ENCODE measurements at places on chromosomes 6 and 20.

GRCh38 chr20:22307409-22307808, 277.0 kb downstream of the FOXA2 start:
- no peak for DNase-seq

DNA sequence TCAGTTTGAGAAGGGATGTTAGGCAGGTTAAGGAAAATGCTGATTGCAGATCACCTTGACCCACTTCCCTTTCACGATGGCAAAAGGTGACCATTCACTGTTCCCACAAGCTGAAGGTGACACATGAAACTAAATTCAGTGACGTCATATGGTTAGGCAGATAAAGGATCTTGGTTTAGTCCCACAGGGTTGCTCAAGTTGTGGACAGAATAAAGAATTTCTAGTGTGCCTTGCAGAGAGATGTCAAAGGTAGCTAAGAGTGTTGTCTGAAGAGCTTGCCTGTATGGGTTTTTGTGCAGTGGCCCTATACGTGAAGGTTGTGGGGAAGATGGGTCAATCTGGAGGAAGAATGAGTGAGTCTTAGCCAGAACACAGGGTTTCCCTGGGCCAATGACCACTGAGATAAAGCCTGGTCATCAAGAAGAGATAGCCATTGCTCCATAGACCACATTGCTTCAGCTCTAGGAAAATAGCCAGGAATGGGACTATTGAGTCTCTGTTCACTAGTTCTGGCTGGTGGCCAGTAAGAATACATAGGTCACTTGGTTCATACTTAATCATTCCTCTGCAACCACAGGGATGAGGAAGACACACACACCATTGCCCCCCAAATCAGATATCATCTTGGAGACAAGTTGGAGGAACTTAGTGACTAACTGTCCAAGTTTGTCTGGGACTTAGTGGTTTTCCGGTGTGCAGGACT, 148.5 kb upstream of the ATXN1 start:
- no peak for DNase-seq

- no peak for DNase-seq
Observed at GRCh38 chr20:62590309-62591121, 51.8 kb upstream of the SLCO4A1 start.

- peak; percentile 90 for DNase-seq
Observed at GRCh38 chr20:20448881-20449280, 81.0 kb downstream of the INSM1 start.

DNA sequence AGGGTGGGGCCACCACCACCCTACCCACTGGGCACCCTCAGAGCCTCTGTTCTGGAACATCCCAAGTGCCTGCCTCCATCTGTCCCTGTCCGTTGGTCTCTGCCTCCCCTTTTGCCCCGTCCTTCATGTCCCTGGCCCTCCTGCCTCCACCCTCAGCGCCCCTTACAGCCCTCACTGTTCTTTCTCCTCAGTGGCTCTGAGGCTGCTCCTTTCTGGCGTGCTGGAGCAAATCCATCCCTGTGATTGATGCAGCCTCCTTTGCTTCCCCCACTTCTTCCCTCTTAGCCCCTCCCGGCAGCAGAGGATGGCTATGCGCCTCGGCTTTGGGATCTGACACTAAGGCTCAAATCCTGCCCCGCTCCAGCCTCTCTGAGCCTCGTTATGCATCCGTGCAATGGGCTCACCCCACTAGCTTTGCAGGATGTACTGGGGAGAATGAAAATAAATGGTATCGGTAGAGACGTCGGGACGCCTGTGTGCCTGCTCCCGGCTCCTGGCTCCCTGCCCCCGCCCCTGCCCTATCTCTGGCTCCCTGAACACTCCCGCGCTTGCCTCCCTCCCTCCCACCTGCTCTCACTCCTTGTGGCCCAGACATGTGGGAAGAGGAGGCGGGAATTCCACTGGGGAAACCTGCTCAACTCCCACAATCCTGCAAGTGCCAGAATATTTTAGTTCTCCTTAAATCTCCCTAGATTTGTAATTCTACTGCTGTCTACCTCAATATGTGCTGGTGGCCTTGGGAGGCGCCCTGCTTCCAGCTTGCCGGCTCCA, 13.1 kb downstream of the VSTM2L start:
- no peak for DNase-seq

- DNase-seq: no peak
Observed at GRCh38 chr20:1953621-1954020, 40.2 kb downstream of the PDYN start.

GRCh38 chr20:44597516-44597915, 15.1 kb downstream of the PKIG start:
- DNase-seq: no peak

DNA sequence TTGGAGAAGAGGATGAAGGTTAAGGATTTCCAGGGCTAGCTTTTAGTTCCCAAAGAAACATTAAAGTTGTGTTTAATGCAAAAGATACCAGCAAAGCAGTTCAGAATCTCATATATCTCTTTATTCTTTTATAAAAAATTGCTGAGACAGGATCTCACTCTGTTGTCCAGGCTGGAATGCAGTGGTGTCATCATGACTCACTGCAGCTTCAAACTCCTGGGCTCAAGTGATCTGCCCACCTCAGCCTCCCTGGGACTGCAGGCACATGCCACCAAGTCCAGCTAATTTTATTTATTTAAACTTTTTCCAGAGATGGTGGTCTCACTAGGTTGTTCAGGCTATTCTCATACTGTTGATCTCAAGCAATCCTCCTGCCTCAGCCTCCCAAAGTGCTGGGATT, 41.1 kb upstream of the CAP2 start:
- DNase-seq: no peak

- peak; percentile 43 for DNase-seq
Observed at GRCh38 chr6:30130887-30131862, 4.8 kb upstream of the TRIM40 start.

DNA sequence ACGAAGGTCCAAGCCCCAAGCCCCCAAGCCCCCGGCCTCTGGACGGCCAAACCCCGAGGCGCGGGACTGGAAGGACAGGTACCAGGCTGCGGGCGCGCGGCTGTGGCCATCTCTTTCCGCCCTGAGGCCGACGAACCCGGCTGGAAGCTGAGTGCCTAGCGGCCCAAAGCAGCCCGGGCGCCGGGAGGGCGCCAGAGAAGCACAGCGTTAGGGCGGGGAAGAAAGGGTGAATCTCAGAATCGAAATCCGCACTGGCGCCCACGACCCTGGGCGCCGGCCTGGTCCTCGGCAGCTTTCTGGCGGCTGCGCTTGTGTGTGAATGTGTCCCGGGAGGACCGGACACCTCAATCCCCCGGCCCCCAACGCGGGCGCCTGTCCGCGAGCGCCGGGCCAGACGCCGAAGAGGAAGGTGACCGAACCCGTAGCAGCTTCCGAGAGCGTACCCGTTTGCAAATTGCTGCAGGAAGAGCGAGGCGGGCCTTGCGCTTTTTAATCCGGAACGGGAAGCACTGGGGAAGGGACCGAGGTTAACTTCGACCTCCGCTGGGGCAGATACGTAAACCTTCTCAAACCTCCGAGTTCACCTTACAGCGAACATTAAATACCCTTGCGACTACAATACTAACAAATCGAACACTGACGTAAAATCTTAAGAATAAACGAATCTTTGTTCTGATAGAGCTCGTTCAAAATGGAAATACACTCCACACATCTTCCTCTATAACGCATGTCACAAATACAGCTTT, 2.9 kb downstream of the NRN1 start:
- no peak for DNase-seq

- DNase-seq: no peak
Observed at GRCh38 chr20:11483697-11484096, 434.0 kb upstream of the BTBD3 start.

GRCh38 chr6:22001396-22002027, 295.3 kb downstream of the PRL start:
- DNase-seq: peak; percentile 54

DNA sequence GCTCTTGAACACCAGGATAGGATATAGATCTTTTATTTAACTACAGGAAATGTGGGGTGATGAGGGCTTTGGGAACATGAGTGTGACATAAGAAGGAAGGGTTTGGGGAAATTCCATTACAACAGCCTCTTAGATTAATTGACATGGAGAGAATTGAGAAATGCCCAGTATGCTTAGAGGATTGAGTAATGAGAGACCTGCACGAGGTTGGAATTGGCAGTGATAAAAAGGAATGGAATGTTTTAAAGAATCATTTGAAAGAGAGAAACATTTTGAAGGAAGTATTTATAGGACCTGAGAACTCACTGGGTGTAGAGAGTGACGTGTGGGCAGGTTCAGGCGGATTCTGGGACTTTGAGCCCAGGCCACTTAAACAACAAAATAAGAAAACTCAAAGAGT, 227.0 kb downstream of the BMP2 start:
- DNase-seq: no peak

DNA sequence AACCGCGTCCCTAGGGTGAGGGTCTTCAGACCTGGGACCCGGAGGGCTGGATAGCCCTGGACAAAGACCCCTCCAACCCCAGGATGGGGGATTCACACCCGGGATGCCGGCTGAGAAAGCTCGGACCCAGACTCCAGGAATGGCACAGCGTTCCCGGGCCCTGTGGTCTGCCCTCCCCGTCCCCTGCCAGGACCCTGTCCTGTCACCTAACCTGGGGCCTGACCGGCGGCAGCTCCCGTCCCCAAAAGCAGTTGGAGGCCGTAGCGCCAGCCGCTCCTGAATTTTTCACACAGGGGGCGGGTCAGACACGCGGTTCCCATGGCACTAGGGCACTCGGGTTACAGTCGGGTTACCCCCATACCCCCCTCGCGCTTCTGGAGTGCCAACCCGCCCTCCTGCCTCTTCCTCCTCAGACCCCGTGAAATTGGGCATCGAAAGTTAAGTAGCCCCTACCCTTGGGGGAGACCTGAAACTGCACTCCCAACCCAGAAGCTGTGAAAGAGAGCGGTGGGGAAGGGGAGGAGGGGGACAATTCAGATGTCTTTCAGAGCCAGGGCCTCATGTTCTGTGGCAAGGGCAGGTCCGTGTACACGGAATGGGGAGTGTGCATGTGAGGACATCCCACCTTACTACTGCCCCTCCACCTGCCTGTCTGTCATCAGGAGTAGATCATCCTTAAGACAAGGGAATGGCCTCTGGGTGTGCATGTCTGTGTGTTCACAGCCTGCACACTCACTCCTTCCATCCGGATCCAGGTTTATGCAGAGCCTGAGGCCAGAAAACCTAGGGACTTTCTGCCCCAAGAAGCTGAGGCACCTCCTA, 595 bp downstream of the REM1 start:
- no peak for DNase-seq

GRCh38 chr6:12312736-12313135, 22.6 kb downstream of the EDN1 start:
- DNase-seq: no peak

- no peak for DNase-seq
Observed at GRCh38 chr6:1815827-1816452, 206.2 kb downstream of the FOXC1 start.

DNA sequence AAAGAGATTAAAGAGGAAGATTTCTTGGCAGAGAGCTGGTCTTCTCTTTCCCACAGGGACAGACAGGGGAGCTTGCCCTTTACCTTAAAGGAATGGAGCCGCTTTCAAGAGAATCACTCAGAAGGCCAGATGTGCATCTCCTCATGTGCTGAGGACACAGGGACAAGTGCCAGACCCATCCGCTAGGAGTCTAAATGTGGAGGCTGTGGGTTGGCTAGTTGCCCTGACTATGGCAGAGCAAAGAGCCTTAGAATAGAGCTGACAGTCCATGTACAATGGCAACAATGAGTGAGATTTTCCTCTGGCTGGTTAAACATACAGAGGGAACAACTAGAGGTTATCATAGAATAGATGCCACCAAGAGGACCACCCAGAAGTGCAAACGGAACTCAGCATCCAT, 7.3 kb upstream of the DOK5 start:
- peak; percentile 22 for DNase-seq

GRCh38 chr20:57009775-57010174, 256.7 kb downstream of the BMP7 start:
- DNase-seq: no peak

DNA sequence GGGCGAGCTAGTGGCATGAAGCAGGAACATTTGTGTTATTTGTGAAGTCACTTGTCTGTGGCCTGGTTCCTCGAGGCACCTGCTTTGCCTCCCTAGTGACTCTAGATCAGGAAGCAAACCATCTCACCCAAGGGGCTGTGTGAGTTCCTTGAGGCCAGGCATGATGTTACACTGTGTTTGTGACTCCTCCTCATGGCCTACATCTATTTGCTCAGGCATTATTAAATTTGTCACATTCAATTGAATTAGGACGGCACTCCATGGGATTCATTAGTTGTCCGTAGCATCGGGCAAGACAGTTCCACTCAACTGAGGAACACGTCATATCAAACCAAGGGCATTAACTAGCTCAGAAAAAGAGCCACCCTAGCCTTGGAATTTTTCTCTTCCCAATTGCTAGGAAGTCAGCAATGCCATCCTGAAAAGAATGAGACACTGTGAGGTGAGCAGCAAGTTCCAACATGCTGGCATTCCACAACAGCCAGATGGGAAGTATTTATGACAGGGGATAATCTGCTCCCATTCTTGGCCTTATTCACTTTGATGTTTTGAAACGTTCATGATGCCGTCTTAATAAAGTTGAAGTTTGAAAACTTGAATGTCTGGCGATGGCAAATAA, 17.2 kb downstream of the TMEM200A start:
- no peak for DNase-seq

GRCh38 chr20:16132036-16132798, 441.0 kb downstream of the KIF16B start:
- DNase-seq: no peak

- DNase-seq: no peak
Observed at GRCh38 chr20:35063168-35063567, 29.4 kb downstream of the TRPC4AP start.

GRCh38 chr6:77455271-77455670, 8.0 kb downstream of the HTR1B start:
- DNase-seq: no peak

- no peak for DNase-seq
Observed at GRCh38 chr6:13280254-13280653, 48.1 kb downstream of the TBC1D7 start.

GRCh38 chr6:15929685-15930084, 199.2 kb upstream of the MYLIP start:
- no peak for DNase-seq

DNA sequence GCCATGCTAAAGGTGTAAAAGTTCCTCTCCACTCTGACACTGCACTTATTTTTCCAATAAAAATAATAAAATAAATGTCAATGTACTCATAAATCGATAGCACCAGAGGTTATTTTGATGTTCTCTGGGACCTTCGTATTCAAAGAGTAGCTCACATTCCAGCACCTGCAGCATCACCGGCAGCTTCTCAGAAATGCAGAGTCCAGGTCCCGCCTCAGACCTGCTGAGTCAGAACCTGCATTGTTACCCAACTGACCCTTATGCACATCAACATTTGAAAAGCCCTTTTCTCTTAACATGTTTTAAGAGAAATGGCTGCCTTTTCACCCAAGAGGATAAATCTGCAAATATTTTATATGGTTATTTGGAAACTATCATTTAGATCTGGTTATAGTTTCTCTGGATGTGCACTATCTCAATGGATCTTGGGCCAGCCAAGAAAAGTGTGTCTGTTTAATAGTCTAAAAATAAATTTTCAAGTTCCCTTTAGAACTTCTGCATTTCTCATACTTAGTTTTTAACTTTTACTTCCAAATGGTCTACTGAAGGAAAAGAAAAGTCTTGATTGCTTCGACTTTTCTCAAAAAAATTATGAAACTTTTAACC, 216.2 kb upstream of the PRDM1 start:
- no peak for DNase-seq

- no peak for DNase-seq
Observed at GRCh38 chr20:62929051-62929538, 2.8 kb upstream of the DIDO1 start.
